ENCODE measurements at places on chromosomes 2 and 18.

GRCh38 chr2:59047373-59047995 is 806.4 kb upstream of the FANCL start:
- DNase-seq = no peak

GRCh38 chr2:11133238-11133935 is 21.9 kb upstream of the SLC66A3 start:
- no peak for DNase-seq

- no peak for DNase-seq
Observed at GRCh38 chr2:22282220-22282619, 1102.8 kb upstream of the KLHL29 start.

GRCh38 chr18:48983793-48984437 is 33.1 kb upstream of the SMAD7 start:
- no peak for DNase-seq

- DNase-seq = no peak
Observed at GRCh38 chr2:158997037-158997790, 28.8 kb downstream of the TANC1 start.

DNA sequence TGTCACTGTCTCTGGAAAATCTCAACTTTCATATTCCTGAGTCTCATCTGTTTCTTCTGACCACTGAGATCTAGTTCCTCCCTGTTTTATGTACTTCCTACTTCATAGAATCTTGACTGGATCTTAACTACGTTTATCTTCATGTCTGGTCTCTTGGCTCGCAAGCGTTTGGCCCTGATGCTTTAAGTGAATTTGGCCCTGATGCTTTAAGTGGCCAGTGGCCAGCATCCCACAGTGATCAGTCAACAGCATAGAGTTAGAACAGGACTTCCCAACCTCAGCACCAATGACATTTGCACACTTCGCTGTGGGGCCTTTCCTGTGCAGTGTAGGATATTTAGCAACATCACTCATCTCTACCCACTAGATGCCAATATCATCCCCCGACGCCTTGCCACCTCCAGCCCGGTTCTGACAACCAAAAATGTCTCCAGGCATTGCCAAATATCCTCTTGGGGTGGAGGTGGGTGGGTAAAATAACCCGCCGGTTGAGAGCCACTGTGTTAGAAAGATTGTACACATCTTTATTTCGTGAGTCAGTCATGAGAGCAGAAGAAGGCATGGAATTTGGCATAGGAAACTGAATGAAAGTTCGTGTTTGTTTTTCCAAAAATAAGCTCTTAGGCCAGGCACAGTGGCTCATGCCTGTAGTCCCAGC is 12.2 kb downstream of the TM4SF20 start:
- no peak for DNase-seq

DNA sequence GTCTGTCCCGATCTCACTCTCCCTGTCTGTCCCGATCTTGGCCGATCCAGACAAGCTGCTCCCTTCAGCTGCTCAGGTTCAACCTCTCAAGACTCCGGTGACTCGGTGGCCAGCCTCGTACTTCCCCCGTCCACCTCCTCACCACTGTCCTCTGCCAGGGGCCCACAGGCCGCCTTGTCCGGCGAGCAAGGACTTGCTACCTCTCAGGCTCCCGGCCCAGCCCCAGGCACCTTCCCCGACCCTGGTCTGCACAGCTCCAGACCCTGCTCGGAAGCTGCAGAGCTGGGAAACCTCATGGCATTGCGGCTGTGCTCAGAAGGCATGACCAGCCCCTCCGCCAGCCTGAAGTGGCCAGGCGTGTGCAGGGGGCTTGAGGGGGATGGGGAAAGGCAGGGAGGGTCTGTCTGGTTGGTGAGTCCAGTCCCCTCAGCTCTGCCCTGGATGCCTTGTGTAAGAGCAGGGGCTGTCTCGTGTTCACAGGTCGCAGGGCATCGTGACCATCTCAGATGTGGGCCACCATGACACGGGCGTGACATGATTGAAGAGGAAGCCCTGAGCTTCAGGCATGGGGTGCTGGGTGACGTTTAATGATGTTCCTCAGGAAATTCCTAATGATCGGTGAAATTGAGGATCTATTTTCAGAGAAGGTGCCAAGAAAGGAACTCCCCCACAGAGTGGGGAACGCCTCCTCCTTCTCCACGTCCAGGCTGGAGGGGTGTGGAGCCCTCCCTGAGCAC is 121.2 kb upstream of the CTDP1 start:
- no peak for DNase-seq

DNA sequence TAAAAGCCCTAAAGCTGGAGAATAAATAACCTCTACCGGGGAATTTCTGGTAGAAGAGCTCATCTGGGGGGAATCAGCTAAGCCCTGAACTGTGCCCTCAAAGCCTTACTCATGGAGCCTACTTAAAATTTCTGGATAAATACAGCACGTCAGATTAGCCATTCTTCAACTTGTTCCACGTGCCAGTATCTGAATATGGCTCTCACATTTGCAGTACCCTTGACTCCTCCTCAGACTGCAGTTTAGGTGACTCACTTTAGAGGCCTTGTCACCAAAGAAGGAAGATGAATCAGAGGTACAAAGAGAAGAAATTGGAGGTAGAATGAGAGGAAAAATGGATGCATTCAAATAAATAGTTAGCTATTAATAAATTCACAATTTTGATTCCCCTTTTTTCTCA is 34.6 kb upstream of the POTEC start:
- no peak for DNase-seq

DNA sequence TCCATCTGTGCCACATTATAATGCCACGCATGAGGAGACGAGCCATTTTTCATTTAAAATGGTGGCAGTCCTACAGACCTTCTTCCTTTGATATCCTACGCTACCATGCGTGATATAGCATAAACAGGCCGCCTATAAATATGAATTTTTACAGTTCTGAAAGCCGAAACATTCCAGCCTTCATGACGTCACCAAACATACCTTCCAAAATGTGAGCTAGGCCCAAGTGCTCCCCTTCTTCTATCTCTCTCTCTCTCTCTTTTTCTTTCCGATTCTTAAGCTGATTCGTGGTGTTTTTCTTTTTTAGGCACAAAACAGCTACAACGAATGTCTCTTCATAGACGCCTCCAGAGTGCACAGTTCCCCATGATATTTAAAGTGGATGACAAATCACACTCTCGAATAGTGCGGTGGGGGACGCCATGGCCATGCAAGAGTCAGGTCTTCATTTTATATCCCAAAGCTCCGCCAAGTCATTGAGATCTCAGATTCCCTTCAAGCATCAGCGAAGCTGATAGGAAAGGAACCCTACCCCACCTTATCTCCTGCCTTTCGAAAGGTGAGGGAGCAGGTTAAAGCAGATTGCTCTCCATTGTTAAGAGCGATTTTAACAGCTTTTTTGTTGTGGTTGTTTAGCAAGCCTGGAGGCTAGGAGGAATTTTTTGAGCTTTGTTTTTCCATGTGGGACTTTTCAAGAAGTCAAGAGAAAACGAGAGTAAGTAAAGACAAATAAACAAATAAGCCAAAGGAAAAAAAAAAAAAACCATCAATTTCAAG is 436.3 kb downstream of the CMPK2 start:
- DNase-seq = no peak

DNA sequence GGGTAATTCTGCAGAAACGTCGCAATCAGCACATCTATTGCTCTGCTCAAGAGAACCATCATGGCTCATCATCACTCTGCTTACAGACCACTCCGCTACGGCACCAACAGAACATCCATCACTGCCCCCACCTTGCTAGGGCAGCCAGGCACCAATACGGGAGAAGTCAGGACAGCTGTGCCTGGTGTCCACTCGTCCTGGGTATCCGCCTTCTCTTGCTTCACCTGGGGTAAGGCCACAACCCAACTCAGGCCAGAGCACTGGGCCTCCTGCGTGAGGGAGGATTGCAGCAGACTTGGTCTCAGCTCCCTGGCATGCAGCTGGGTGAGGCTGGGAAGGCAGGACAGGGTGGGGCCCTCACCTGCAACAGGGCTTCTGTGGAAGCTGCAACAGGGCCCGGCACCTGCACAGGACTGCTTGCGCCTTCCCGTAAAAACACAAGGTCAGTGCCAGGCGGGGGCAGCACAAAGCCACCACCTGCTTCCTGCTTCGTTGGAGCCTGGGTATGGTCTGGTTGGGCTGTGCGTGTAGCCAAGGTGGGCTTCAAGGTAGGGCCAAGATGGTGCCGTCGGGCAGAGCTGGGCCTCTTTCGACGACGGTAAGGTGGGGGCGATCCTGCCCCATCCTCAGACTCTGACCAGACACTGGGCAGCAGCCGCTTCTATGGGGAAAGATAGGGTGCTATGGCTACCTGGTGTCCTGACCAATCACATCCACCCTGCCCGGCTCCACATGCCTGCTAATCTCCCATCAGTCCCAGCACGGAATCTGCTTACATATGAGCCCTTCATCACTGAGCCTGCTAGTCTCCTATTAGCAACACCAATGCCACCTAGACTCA is 7.1 kb upstream of the CFAP53 start:
- no peak for DNase-seq

- no peak for DNase-seq
Observed at GRCh38 chr2:157107460-157107859, 150.0 kb upstream of the GALNT5 start.

DNA sequence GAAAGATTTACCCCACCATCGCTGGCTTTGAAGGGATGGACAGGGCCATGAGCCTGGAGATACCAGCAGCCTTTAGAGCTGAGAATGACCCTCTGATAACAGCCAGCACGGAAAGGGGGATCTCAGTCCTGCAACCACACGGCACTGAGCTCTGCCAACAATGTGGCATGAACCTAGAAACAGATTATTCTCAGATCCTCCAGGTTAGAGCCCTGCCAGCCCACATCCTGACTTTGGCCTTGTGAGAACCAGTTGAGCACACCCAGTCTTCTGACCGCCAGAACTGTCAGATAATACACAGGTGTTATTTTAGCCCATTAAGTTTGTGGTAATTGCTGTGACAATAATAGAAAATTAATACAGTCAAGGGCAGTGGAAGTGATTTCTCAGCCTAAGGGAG is 9.4 kb upstream of the GNLY start:
- peak; percentile 71 for DNase-seq

GRCh38 chr2:95382192-95382591 is 20.3 kb upstream of the FAHD2A start:
- DNase-seq = no peak

DNA sequence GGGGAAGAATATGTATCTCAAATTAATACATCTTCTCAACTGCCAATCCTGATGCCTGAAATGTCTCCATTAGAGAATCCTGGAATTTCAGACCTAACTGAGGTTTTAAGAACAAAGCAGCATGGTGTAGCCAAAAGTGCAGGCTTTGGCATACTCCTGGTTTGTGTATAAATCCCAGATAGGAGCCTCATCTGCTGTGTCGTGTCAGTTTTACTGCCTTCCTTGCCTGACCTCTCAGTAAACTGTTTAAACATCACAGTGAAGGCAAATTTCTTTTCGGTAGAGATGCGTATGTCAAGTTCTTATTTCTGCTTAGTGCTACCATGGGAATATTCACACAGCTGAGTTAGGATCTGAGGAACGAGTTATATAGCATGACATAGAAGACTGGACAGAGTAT is 7.3 kb downstream of the SCG2 start:
- DNase-seq = no peak

DNA sequence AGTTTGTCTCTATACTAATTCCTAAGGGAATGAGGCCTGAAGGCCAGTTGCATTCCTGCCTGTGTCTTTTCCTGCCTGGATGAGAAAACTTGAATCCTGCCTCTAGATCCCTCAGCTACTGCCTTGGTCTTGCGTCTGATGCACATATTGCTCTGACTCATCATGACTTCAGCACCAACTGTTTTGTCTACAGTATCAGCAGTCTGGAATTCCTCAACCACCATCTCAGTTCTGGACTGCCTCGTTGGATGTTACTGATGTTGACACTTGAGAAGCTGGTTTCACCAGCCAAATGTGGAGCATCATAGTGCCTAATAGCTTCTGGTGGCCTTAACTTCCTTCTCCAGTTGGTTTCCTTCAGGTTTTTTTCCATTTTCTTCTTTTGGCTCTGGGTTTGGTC is 211.0 kb downstream of the CTNNA2 start:
- no peak for DNase-seq

- no peak for DNase-seq
Observed at GRCh38 chr18:26657631-26658581, 109.6 kb upstream of the KCTD1 start.

DNA sequence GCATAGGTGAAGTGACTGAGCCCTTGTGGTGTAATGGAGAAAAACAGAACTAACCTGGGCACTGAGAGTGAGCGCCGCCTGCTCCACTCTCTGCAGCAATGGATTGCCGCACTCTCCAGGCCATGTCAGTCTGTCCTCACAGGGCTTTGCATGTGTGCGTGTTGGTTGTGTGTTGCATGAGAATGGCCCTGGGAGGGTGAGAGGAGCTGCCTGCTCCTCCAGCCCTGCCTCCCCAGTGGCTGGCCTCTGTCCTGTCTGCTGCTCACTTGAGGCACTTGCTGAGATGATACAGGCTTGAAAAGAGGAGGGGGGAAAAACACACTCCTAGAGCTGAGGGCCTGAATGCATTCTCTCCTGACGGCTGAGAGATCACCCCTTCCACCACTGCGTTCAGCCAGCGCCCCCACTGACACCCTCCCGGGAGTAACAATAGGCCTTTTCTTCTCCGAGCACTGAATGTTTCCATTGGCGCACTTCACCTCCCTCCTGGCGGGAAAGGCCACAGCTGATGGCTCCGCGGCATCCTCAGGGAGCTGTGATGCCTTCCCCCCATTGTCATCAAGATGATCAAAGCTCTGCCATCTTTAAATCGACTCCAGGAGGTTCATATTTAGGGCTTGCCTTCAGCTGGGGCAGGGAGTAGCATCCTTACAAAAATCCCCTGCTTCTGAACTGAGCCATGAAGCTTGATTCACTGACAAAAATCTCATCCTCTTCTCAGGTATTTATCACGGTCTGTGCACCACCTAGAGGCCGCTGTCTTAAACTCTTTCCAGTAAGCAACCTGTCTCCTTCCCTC is 49.9 kb upstream of the DAPL1 start:
- peak; percentile 63 for DNase-seq

DNA sequence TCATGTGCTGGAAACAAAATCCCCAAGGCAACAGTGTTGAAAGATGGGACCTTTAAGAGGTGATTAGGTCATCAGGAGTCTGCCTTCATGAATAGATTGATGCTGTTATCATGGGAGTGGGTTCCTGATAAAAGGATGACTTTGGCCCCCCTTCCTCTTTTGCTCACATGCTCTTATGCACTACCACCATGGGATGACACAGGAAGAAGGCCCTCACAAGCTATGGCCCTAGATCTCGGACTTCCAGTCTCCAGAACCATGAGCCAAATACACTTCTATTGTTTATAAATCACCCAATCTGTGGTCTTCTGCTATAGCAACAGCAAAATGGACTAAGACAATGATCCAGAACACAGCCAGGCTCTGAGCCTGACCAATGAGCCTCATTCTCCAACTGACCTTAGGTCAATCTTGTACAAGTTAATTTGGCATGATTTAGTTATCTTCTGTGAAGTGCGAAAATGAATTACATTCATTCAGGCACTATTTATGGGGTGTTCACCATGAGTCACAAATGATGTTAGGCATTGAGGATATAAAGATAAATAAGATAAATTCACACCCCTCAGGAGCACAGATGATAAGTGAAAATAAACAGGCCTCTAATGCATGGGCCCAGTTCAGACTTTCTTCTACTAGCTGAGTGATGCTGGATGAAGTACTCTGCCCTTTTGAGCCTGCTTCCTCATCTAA is 37.7 kb upstream of the NT5C1B start:
- no peak for DNase-seq

GRCh38 chr18:70659036-70659925 is 370.4 kb downstream of the SOCS6 start:
- DNase-seq = no peak

Measured in GM12865 (cell line).